Stimulated activated memory B cell treated with anti-CD40 and anti-IgM and Interleukin-4, amounts not matched to agents 10 μg/mL and 1 μg/mL and 100 μg/mL, for 72 hours (primary cell): ENCODE measurements at places on chromosomes 16 and 17.
A peak's percentile ranks its signal among the peaks of the same experiment; 100 is the strongest.

- no peak for ATAC-seq
These were observed 25.9 kb downstream of the OGFOD1 start for GRCh38 chr16:56477096-56477878.

GRCh38 chr16:65388592-65388991 is 266.7 kb upstream of the CDH11 start:
- ATAC-seq: no peak

- ATAC-seq: no peak
These were observed 20.9 kb upstream of the VWA3A start for GRCh38 chr16:22071331-22071910.

DNA sequence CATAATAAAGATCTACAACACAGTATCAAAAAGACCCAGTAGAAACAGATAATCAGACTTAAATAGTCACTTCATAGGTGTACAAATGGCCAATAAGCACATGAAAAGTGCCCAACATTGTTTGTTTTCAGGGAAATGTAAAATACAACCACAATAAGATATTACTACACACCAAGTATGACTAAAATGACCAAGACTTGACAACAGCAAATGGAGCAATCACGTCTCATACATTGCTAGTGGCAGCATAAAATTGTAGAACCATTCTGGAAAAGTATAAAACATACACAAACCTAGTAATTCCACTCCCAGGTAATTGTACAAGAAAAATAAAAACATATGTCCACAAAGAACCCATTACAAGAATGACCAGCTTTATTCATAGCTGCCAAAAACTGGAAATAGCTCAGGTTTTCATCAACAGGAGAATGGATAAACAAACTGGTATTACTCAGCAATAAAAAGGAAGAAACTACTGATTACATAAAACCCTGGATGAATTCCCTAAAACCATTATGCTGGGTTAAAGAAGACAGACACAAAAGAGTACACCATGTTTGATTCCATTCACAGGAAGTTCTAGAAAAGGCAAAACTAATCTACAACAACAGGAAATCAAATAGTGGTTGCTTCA is 85.6 kb downstream of the TTC19 start:
- no peak for ATAC-seq

DNA sequence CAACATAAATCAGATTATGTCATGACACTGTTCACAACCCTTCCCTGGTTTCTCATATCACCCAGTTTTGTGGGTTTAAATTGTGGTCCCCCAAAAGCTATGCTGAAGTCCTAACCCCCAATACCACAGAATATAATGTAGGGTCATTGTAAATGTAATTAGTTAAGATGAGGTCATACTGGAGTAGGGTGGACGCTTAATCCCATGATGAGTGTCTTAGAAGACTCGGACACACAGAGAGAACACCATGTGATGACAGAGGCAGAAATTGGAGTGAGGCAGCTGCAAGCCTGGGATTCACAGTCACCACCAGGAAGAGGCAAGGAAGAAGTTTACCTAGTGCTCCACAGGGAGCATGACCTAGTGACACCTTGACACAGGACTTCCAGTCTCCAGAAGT is 197.8 kb downstream of the SALL1 start:
- ATAC-seq: no peak

DNA sequence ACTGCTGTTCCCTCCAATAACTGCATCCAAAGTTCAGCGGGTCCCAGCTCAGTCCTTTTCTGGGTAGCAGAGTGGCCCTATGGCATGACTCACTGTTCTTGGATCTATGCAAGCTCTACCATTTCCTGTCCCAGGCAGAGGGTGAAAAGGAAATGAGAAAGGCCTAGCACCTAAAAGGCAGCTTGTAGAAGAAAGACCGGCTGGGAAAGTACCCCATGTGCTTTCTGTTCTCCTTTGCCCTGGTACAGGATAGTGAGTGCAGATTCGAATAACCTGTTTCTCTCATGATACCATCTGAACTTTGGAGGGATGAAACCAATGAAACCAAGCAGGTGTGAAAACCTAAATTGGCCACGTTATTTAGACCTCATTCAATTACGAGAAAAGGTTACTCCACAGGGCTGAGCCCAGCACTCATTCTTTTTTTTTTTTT is 12.7 kb upstream of the HASPIN start:
- ATAC-seq: peak; percentile 99

DNA sequence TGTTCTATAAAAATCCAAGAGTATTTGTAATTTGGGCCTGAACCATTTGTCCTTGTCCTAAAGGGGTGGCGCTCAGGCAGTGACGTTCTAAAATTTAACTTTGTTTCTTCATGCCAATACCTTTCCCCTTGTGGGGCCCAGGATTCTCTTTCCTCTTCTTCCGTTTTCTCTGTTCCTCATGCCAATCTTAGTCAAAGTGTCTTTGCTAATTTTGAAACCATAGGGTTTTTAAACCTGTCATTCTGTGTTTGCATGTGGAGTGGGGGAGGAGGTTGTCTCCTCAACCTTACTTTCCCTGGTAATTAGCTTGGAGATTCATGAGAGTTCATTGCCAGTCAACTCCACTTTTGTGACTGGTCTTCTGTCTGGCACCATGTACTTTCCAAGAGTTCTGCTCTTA is 337.1 kb downstream of the MAF start:
- ATAC-seq: no peak

DNA sequence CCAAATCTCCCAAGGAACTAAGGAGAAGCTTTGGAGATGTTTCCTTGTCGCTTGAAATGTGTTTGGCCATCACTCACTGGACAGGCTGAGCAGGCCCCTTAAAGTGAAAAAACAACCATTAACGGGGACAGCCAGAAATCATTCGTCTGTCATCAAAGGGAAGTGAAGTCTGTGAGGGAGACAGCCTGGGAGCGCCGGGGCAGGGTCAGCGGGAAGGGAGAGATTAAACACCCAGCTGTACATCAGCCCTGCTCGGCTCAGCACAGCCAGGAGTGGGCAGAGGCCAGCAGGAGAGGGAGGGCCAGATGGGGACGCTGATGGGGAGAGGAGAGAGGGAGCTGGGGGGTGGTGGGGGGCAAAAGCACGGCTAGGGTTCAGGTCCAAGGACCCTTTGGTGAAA is 105.1 kb downstream of the SDK2 start:
- ATAC-seq: no peak

DNA sequence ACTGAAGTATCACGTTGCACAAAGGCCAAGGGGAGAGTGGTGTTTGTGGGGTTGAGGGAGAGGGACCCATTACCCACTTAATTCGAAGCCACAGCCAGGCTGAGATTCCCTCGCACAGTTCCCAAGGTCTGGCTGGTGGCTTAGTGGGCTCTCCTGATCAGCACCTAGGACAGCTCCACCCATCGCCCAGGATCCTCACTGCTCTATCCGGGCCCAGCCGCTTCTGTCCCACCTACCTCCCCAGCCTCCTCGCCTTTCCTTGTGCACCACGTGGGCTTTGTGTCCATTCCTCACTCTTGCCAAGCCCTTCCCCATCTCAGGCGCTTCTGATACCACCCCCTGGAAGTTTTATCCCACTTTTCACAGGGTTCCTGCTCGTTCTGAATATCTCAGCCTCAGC is 163.5 kb downstream of the CCT6B start:
- no peak for ATAC-seq

GRCh38 chr17:68570526-68570925 is 30.6 kb downstream of the FAM20A start:
- no peak for ATAC-seq

DNA sequence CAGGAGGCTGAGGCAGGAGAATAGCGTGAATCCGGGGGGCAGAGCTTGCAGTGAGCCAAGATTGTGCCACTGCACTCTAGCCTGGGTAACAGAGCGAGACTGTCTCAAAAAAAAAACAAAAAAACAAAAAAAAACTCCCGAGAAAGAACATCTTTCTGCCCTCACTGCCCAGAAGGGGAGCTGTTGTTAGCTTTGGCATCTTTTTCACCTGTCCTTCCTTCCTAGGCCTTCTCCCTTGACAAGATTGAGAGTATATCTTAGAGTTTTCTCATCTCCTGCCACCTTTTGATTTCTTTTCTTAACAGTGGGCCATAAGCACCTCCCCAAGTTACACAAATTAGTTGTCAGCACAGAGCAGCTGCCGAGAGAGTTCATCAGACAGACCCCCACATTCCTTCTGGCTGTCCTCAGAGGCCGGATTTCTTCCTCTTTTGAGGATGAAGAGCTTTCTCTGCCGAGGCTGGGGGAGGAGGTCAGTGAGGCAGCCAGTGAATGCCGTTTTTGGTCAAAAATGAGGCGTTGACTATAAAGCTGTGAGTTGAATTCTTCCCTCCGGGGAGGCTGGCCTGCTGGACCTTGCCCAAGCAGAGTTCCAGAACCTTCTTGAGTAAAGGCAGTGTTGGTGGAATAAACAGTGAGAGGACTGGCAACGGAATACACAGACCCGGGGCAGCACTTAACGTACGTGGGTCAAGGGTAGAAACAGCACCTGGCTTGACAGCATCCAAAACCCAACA is 127.0 kb downstream of the ABCC6 start:
- no peak for ATAC-seq

DNA sequence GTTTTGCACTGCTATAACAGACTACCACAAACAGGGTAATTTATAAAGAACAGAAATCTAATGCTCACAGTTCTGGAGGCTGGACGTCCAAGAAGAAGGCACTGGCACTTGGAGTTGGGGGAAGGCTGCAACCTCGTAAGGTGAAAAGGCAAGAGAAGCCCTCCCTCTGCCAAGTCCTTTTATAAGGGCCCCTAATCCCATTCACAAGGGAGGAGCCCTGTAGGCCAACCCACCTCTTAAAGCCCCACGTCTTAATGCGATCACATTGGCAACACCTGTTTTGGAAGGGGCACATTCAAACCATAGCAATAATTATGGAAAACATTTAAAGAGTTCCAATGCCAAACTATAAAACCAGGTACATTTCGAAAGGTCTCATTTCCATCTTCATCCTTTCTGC is 5.2 kb downstream of the PKD1L3 start:
- no peak for ATAC-seq

- peak; percentile 96 for ATAC-seq
These were observed 31.4 kb upstream of the ZNF750 start for GRCh38 chr17:82871056-82871775.
